Neural crest cell (in vitro differentiated cells): ENCODE measurements at places on chromosomes 4 and X. TPM values are rescaled to one million over a fixed set of nuclear protein-coding genes. Genes with fewer than 3 reads are reported as not detected.

ADH1B gene
- total RNA-seq: not detected in 2 replicates

APELA gene
- total RNA-seq: 0.18 and 0.56 TPM in 2 replicates

GRCh38 chr4:140395668-140396067 is 22.2 kb downstream of the SCOC start:
- H3K27me3 ChIP-seq: no peaks in the 10 kb centered on the region
- no peaks in the 10 kb centered on the region for H3K4me1 ChIP-seq
- no peak overlapping the region for H3K4me3 ChIP-seq

GRCh38 chrX:10010686-10011085 is 43.5 kb downstream of the CLDN34 start:
- peak overlapping the region; percentile 36 for H3K4me3 ChIP-seq
- no peaks in the 10 kb centered on the region for H3K27me3 ChIP-seq
- no peak for DNase-seq

DNA sequence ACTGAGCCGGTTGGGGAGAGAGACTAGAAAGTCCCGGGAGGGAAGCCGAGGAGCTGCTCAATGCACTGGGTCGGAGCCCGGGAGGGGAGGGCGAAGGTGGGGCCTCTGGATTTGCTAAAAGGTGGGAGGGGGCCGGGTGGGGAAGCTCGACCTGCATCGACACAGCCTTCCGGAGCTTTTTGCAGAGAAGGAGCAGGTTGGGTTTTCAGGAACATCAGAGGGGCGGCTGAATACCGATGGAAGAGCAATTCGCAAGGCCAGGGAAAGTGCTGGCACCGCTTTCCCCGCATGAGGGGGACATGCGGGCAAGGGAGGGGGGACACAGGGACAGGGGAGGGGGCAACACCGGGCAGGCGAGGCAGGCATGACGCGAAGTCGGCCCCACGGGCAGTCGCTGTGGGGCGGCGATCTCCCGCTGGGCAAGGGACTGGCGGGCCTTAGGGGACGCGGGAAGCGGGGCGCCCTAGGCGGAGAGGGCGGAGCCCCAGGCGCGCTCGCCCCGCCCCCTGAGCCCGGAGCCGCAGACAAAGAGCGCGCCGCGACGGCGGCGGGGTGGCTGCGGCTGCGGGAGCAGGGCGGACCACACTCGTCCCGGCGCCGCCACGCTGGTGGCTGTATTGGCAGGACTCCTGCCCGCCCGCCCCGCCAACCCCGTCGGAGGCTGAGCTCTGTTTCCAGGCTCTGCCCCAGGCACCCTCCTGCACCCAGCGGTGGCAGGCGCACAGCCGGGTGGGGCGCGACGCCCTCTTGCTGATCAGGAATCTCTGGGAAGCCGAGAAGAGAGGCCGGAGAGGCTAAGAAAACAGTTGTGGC is 11.6 kb downstream of the PDZD4 start:
- H3K36me3 ChIP-seq: peaks cover 3% of the 10 kb centered on the region
- peak overlapping the region; percentile 71 for H3K27ac ChIP-seq
- H3K4me3 ChIP-seq: peak overlapping the region; percentile 56
- DNase-seq: peak; percentile 54
- peaks cover 26% of the 10 kb centered on the region for H3K4me1 ChIP-seq

- peaks cover 25% of the 10 kb centered on the region for H3K36me3 ChIP-seq
- no peak for DNase-seq
- no peaks in the 10 kb centered on the region for H3K27me3 ChIP-seq
- no peaks in the 10 kb centered on the region for H3K4me1 ChIP-seq
Observed at GRCh38 chr4:86247906-86248305, 111.9 kb downstream of the MAPK10 start.

DNA sequence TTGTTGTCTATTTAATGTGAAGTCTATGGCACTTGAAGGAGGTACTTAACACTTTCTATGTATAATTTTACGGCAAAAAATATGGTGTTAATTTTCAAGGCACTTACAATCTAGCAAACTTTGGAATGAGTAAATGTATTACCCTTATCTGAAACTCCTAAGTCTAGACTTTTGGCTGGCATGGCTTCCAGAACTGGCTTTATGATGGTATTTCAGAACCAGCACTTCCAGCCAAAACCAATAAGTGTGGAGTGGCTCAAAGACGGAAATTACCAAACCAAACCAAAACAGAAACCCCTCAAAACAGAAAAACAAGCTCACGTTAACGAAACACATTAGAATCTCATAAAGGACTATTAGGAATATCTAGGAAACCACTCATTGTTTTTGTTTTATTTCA is 205.6 kb upstream of the HAND2 start:
- H3K27ac ChIP-seq: no peak overlapping the region
- peaks cover 14% of the 10 kb centered on the region for H3K27me3 ChIP-seq
- no peaks in the 10 kb centered on the region for H3K36me3 ChIP-seq
- H3K4me3 ChIP-seq: no peak overlapping the region

DNA sequence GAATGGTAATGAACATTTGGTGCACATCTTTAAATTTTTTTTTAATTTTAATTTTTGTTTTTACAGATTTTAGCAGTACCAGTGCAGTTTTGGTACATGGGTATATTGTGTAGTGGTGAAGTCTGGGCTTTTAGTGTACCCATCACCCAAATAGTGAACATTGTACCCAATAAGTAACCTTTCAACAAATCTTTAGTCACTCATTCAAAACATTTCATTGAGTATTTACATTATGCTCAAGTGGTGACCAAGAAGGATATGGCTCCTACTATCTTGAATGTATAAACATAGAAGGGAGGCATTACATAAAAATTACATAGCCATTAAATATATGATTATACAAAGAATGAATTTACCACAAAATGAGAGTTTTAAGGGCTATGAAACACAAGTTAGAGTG is 223.3 kb downstream of the SPRY1 start:
- H3K27me3 ChIP-seq: no peaks in the 10 kb centered on the region
- H3K4me1 ChIP-seq: peaks cover 67% of the 10 kb centered on the region
- no peak overlapping the region for H3K27ac ChIP-seq
- H3K4me3 ChIP-seq: no peak overlapping the region
- H3K36me3 ChIP-seq: no peaks in the 10 kb centered on the region

DNA sequence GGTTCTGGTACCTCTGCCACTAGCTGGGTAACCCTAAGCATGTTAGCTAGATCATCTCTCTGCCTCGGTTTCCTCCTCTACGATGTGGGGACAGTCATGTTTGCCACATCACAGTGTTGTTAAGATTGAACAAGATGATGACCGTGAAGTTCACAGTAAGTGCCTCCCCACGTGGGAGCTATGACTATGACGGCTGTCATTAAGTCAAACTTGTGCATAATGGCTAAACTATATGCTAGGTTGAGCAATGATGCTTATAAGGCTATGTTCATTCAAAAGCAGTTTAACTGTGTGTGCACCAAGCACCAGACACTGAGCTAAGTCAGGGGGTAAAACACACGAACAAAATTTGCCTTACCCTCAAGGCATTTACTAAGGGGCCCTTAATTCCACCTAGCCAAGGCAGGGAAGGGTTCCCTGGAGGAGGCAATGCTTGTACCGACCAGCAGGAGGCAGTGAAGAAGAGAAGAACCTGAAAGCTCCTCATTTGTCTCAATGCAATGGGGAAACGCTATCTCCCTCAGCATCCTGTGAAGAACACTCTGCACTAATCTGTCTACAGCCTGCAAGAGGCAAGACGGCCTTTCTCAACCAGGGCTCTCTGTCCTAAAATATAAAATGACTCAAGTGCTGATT is 52.9 kb downstream of the MAP7D2 start:
- no peak for DNase-seq
- no peaks in the 10 kb centered on the region for H3K4me1 ChIP-seq
- H3K36me3 ChIP-seq: peaks cover 2% of the 10 kb centered on the region
- H3K27me3 ChIP-seq: no peaks in the 10 kb centered on the region
- no peak overlapping the region for H3K27ac ChIP-seq

DNA sequence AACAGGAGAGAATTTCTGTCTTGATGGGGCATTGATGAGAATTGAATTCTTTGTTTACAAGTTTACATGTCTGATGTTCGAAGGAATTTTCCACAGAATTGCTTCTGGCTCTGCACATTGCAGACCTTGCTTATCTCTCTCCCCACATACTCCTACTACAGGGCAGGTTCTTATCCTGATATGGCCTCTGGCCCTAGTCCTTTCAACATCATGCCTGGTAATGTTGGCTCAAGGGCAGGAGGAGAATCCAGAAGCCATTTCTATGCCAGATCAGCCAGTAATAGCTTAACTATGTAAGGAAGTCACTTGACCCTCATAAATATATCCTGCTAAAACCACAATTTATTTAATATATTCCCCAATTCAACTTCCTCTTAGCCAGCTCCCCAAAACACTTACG is 24.3 kb upstream of the TSPAN5 start:
- H3K27me3 ChIP-seq: no peaks in the 10 kb centered on the region
- H3K4me1 ChIP-seq: peaks cover 15% of the 10 kb centered on the region
- H3K36me3 ChIP-seq: no peaks in the 10 kb centered on the region
- H3K27ac ChIP-seq: no peak overlapping the region
- H3K4me3 ChIP-seq: no peak overlapping the region
- DNase-seq: no peak

GRCh38 chrX:31179203-31179602 is 107.4 kb upstream of the FTHL17 start:
- no peak overlapping the region for H3K27ac ChIP-seq
- H3K4me1 ChIP-seq: no peaks in the 10 kb centered on the region
- H3K27me3 ChIP-seq: no peaks in the 10 kb centered on the region
- no peak overlapping the region for H3K4me3 ChIP-seq
